ENCODE measurements at places on chromosomes 1 and 21. TPM values are rescaled to one million over a fixed set of nuclear protein-coding genes. Genes with fewer than 3 reads are reported as not detected.

DNA sequence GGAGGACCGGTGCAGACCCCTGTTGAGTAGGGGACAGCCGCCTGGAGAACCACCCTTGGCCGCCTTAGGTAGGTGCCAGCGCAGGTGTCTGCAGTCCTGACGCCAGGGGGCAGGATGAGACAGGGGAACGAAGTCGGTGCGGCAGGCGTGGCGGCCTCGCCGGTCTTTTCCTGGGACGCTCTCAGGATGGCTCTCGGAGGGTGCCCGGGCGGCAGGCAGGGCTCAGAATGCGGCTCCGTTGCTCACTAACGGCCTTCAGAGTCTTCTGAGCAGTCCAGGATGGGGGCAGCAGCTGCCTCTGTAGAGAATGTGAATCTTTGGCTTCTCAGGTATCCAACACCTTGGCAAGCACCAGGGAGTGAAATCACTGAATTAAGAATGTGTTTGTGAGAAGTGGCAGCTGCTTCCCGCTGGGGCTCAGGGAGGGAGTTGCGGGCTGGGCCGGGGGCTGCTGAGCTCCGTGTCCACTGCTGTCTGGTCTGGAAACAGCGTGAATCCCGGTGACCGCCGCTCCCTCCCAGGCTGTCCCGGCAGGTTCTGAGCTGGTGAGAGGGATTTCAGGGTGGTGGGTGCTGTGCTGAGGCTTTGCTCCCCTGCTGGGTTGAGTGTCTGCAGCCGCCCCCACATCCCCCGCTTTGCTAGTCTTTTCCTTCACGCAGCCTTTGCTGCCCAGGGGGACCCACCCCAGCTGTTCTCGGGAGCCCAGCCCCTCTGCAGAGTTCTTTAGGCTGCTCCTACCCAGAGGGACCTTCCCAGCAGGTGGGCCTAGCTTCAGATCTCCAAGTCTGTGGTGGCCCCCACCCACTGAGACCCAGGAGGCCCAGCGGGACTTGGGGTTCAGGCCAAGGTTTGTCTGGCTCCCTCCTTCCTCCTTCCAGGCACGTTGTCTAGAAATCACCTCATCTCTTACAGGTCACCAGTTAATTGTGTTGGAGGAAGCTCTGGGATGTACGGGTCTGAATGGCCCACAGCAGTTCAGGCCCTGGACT, 11.1 kb upstream of the C1orf174 start:
- DNase-seq, result peak; percentile 86

- DNase-seq, result no peak
These were observed 40.6 kb downstream of the GJA5 start for GRCh38 chr1:147719711-147720225.

- DNase-seq, result no peak
These were observed 27.6 kb downstream of the AGO4 start for GRCh38 chr1:35835398-35835797.

GRCh38 chr1:234722904-234723720, 113.1 kb upstream of the IRF2BP2 start:
- peak; percentile 89 for DNase-seq

DNA sequence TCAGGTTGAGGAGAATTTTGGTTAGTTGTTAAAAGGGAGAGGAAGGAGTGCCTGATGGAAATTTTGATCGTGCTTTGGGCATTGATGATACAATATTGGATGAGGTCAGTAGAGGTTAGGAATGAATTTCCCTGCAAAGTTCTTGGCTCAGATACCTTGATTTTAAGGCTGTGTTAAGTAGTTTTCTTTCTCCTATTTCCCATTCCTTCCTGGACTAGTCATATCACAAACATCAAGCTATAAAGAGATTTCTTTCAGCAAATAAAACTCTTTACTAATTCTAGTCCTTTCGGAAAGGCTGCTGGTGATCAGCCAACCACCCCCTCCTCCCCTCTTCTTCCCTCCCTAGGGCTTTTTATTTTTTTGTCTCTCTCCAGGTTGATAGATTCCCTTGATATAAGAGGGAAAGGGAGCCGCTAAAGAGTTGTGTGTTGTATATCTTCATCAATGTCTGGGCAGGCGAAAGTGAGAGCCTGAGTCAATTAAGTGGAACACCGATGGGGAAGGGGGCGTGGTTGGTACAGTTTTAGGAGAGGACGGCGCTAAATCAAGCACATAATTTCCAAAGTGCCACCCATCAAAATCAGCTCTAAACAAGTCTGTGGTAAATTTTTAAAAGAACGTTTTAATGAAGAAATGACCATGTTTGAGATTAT, 100.1 kb upstream of the PLXNA2 start:
- DNase-seq, result no peak

DNA sequence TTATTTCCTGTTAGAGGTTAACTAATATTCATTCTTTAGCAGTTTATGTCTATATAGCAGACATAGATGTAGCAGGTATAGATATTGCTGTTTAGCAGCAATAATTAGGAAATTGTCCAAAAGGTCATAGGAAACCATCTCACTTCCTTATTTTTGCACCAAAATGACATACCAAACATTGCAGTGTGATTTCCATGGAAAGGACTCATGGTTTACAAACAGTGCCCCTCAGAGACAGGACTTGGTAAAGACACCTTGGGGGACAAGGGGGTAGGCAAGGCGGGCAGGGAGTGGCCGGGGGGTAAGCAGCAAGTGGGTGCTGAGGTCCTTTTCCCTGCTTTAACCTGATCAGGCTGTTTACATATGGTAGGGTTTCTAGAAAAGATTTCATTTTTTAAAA, 30.5 kb downstream of the BATF3 start:
- DNase-seq, result peak; percentile 50

DNA sequence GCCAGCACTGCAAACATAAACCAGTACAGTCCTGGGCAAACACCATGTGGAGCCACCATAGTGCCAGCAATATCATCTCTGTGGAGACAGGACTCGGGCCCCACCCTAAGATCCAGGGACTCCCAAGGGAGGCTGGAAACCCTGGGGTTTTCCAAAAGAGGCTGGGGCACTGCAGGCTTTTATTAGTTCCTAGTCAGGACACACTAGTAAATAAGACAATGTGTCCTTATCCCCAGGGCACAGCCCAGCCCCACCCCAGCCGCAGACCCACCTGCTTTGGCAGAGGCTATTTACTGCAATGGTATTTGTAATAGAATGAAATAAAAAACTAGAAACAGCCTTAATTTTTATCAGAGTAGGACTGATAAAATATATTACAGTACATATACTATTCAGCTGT, 486 bp upstream of the GJB3 start:
- no peak for DNase-seq

- DNase-seq, result no peak
These were observed 11.8 kb downstream of the DRAM2 start for GRCh38 chr1:111127923-111128643.

DNA sequence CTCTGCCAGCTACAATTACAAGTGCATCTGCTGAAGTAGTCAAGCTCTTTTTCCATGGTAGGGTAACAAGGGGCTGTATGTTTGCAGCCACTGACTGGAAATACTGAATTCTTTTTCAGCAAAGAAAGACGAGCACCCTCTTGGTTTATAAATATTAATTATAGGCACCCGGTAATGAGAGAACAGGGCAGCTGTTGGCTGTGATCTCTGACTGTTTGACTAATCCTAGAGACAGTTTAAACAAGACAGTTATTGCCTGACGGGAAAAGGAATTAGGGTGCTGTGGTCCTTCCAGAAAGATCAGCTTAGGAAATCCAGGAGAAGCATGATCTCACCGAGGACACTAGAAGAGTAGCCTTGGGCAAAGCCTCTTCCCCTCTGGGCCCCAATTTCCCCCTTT, 183.7 kb upstream of the ZC3H12A start:
- DNase-seq, result no peak

DNA sequence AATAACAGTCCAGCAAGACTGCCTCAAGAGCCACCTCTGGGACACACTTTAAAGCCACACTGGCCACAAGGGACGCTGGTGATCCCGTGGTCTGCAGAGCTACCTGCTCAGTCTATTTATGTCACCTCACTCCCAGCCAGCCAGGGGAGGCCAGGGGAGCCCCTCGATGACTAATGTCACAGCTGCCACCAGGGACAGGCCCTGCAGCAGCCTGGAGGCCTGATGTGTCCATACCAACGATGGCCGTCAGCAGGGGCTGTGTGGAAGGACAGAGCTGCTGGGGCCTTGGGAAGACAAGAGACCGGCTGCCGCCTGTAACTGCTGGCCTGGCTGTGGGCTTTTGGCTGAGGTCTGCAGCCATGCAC, 71.0 kb downstream of the SIK1 start:
- DNase-seq, result no peak

DNA sequence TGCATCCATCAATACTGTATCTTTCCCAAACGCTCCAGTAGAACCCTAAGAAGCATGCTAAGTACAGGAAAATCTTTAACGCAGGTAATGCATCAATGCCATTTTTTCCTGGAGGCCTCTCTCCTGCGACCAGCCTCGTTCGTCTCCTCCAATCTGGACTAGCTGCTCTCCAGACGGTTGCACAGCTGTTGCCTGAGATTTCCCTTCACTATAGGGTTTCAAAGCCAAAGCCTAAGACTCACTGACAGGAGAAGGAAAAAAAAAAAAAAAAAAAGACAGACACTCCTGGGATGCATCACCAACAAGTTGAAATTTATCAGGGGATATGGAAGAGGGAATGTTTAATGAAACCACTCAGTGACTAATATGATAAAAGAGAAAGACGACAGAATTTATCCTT, 93.0 kb downstream of the APP start:
- no peak for DNase-seq

DNA sequence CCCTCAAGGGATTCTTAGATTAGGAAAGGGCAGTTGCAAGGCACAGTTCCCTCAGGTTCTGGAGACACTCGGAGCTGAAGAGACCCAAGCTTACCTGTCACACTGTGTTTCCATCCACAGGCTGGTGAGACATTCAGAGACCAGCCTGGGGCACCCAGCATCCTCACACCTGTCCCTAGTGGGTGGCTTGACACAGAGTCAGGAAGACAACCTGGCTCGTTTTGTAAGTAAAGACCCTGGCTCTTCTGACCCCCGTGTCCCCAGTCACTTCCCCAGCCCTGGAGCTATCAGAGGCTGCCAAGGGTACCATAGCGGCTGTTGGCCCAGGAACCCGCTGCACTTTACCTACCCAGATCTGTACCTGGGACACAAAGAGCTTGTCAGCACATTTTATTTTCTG, 409.8 kb downstream of the MATN1 start:
- no peak for DNase-seq

GRCh38 chr1:68464891-68465290, 15.1 kb upstream of the RPE65 start:
- DNase-seq, result no peak

GRCh38 chr1:66834926-66835325, 33.9 kb upstream of the INSL5 start:
- DNase-seq, result no peak

- DNase-seq, result peak; percentile 97
These were observed 9.9 kb upstream of the LTN1 start for GRCh38 chr21:29002442-29003144.

DNA sequence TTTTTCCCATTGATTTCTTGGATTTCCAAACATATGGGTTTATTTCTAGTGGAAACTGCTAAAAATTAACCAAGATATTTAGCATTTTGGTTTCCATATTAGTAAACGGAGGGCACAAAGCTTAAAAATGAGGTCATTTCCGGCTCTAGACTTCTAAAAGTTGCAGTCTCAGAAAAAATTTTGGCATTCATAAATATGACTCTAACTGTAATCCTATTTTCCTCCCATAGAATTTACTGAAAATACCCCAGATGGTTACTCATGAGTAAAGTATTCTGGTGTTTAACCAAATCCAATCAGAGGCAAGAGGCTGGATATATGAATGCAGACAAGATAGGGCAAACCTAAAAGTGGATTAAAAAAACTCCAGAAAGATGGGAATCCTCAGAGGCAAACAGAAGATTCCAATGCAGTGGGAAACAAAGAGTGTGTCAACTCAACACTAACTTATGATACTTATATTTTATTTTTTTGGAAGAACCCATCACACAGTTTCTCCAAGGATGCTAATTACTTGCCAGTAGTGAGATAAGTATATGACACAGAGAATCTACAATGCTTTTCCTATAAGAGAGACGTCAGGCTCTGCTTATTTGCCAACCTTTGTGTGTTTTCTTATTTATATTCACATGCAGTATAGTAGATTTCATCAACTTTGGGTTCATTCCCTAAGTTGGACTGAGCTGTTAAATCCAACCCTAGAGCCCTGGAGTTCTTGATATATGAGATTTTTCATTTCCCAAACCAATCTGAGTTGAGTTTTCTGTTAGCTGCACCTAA, 90.1 kb upstream of the BCL10 start:
- peak; percentile 57 for DNase-seq

DNA sequence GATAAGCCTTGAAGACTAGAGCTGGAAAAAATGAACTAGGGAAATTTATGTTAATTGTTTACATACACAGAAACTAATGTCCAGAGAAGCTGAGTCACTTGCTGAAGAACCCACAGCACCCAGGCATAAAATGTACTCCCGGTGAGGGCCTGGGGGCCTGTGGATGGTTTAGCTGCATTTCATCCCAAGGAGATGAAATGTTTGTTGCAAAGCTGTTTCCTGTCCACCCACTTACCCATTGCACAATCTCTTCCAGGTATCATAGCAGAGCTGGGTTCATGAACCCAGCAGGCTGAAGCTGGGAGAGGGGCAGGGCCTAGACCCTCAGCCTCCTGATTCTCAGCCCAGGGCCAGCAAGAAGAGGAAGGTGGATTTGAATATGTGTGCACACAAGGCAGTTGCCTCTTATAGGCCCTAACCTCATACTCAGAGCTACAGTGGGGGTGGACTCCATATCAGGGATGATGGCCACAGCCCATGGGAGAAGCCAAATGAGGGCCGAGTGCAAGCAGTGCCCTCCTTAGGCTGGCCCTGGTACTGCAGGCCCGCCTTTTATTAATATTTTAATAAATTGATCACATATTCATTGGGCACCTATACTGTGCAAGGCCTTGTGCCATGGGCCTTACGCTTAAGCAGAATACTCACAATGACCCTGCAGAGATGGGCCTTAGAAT, 110.8 kb downstream of the LACTBL1 start:
- peak; percentile 67 for DNase-seq

DNA sequence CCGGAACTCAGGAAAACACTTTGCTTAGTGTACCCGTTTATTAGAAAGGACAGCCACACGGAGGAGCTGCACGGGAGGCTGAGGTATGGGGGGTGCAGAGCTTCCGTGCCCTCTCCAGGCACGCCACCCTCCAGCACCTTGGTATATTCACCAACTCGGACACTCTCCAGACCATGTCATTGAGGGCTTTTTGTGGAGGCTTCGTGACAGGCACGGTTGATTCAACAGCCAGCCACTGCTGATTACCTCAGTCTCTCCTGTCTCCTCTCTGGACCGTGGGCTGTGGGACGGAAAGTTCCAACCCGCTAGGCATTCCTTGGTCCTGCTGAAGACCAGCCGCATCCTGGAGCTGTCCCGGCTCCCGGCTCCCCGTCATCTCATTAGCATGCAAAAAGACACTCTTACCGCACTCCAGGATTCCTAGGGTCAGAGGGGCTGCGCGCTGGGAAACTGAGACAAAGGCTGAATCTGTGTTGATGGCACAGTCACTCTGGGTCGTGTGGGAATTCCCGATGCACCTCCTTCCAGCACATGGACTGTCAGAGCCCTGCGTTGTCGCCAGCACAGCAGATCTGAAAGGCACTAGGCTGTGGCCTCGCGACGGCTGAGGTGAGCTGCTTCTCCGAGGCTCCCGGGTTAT, 65.6 kb downstream of the PRKCZ start:
- no peak for DNase-seq

The GRHL3 gene
- total RNA-seq, result not detected

The SARS1 gene
- 287 TPM for total RNA-seq

The FALEC gene
- not detected for total RNA-seq

The BSND gene
- total RNA-seq, result not detected
